ENCODE measurements at places on chromosomes 6 and 20.

- no peak for DNase-seq
These were observed 99.4 kb downstream of the NCOA3 start for GRCh38 chr20:47600967-47601547.

DNA sequence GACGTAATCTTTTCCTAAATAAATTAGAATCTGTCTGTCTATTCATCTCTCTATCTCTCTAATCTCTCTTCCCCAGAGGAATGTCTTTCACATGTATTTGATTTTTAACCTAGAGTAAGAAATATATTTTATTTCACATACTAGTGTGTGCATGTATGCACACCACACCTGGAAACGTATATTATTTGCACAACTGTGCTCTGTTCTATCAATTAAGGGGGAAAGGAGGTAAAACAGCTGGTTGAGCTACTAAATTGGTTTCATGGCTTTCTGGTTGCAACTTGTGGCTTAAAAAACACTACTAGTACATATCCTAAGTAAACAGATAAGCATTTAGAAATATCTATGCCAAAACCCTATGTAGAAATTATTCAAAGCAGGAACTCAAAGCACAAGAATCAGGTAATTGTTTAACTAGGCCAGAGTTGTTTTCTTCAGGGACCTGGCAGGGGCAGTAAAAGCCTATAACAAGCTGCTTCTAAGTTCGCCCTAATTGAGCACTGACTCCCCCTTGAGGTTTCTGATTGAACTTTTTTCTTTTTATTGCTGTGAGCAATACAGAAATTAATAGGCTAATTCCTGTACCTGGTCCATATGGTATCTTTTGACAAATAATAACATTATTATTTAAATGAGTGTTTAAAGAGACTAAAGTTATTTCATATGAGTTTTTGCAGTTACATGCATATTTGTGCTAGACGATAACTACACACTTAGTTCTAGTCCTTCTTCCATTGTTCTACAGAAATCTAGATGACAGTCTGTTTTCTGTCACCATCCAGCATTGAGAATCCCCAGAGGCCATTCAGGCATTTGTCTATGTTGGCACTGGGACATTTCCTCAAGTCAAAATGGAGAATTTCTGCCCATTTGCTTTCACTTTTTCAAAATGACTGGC is 88.6 kb downstream of the MCHR2 start:
- peak; percentile 85 for DNase-seq

- DNase-seq = peak; percentile 86
These were observed 107.7 kb upstream of the RALGAPA2 start for GRCh38 chr20:20820104-20820503.

- no peak for DNase-seq
These were observed 44.7 kb upstream of the ECI2 start for GRCh38 chr6:4179960-4180651.

DNA sequence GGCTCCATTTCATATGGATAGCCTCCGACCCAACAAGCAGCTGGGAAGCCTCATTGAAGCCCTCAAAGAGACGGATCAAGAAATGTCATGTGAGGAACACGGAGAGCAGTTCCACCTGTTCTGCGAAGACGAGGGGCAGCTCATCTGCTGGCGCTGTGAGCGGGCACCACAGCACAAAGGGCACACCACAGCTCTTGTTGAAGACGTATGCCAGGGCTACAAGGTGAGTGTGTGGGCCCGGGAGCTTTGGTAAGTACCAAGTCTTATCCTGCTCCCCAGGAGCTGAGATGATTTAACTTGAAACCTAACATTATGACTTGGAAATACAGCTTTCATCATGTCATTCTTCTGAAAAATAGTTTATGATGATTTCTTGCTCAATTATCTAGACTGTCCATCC is 4.1 kb downstream of the TRIM38 start:
- no peak for DNase-seq

GRCh38 chr6:33091957-33092356 is 16.2 kb downstream of the HLA-DPB1 start:
- DNase-seq = peak; percentile 28

DNA sequence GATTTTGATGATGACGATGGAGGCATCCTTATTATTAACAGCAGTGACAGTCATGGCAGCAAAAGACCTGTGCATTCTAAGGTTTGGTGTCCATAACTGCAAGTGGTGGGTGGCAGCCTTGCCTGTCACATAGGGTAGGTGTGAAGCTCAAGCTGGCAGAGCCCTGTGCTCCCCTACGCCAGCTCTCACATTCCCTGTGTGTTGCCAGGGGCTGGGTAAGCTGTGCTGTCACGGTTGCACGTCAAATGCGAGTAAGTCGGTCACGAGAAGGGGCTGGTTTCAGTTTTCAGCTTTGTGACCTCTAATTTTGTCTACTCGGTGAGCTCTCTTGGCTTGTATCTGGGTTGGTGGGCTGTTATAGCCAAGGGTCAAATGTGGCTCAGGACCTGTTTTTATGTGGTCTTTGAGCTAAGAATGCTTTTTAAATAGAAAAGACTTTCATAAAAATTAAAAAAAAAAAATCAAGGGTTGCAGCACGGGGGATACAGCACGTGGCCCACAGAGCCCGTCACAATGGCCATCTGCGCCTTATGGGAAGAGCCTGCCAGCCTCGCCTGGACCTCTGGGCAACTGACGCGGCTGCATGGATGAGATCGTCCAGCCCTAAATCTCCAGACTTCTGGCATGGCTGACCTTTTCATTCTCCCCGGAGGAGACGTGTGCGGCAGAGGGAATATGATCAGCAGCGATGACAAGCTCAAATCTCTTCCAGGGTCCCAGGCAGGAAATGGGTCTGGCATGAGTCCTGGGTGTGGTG is 148.5 kb downstream of the PHACTR3 start:
- no peak for DNase-seq

- DNase-seq = no peak
These were observed 158.3 kb downstream of the HDGFL1 start for GRCh38 chr6:22727710-22728109.

GRCh38 chr20:2314759-2315439 is 19.1 kb downstream of the TGM3 start:
- peak; percentile 97 for DNase-seq

DNA sequence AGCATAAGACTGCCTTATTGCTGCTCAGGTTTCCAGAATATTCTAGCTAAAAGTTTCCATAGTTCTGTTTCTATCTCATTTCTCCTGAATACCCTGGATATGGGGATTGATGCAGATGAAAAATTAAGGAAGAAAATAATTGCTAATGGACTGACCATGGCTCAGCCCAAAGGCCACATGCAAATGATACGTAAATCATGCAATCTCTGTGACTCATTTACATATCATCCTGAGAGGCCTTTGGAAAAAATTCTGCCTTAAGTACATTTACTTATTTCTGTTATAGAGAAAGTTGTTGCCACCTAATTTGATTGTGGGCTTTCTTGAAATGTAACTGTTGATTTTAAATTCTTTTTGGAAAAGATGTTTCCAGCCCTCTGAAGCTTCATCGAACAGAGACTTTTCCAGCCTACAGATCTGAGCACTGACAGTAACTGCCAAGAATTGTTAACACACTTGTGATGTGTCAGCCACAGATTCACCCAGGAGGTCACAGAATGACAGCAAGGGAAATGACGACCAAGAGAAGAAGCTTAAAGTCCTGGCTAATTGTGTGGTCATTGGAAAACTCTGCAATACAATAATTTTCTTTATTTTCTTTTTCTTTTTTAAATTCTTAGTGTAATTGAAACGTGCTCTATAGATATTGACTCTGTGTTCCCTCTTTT is 174.8 kb downstream of the DOK5 start:
- DNase-seq = no peak

DNA sequence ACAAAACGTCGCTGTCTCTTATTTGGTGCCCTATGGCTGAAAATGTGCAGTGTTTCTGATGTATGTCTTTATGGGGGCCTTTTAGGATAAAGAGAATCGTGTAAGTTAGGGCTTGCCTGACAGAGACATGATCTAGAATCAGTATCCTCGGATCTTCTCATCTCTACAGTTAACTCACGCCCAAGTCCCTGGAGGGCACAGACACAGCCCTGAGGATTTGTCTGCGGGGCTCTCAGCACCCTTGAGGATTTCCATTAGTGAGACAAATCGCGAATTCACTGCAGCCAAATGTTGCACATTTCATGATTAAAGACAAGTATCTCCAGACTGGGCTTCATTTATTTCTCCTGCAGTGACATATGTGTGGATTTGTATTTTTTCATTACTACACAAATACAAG is 552.7 kb downstream of the C6orf118 start:
- no peak for DNase-seq

GRCh38 chr6:98672681-98673475 is 161.5 kb upstream of the POU3F2 start:
- no peak for DNase-seq

DNA sequence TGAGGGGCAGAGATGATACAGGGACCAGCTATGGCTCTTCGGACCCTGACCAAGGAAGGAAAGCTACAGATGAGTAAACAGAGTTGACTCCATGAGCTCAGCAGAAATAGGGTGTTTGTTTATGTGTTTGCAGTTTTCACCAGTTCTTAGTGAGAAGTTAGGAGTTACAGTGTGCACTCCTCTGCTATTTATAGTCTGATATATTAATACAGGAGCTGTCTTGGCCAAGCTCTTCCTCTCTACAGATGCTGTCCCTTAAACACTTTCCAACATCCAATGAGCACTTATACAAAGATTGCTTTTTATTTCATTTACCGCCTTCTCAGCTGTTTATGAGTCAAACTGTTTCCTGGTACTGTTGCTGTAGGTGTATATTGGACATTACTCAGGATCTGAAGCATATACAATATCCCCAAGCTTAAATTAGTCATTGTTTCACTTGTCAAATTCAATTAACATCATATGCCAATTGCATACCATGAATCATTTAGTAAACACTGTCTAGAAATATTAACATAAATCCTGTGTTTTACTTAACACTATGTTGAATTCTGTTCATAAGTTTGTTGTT is 618.0 kb downstream of the PRKN start:
- DNase-seq = no peak

DNA sequence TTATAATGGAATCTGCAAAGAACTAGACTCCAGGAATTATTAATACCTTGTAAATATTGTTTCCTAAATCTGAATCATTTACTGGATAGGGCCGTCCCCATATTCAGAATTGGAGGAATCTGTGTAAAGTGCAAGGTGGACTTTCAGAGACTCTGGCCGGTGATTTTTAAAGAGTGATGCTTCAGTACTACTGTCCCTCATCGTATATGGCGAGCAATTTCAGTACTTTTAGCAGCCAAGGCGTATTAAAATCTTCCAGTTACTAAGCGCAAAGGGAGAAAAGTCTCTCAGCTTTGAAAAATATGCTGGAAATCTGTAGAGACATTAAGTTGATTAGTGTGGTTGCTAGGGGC is 483 bp downstream of the SMIM26 start:
- peak; percentile 45 for DNase-seq

Data from NCI-H69 (cell line).